ENCODE measurements at places on chromosomes 12 and 14. TPM values are rescaled to one million over a fixed set of nuclear protein-coding genes. Genes with fewer than 3 reads are reported as not detected.

- H3K36me3 ChIP-seq = no peaks in the 10 kb centered on the region
- DNase-seq = no peak
- H3K27ac ChIP-seq = no peak overlapping the region
- no peak overlapping the region for H3K4me3 ChIP-seq
- H3K4me1 ChIP-seq = peaks cover 9% of the 10 kb centered on the region
- no peaks in the 10 kb centered on the region for H3K27me3 ChIP-seq
Measured at GRCh38 chr14:24325041-24325530, 9.8 kb downstream of the ADCY4 start.

GRCh38 chr14:46063872-46064271, 587.7 kb downstream of the RPL10L start:
- no peaks in the 10 kb centered on the region for H3K4me1 ChIP-seq
- H3K36me3 ChIP-seq = no peaks in the 10 kb centered on the region
- H3K27me3 ChIP-seq = no peaks in the 10 kb centered on the region
- no peak for DNase-seq
- no peak overlapping the region for H3K27ac ChIP-seq

- no peaks in the 10 kb centered on the region for H3K36me3 ChIP-seq
- no peaks in the 10 kb centered on the region for H3K27me3 ChIP-seq
- no peak overlapping the region for H3K27ac ChIP-seq
- H3K4me3 ChIP-seq = no peak overlapping the region
- no peak for DNase-seq
Measured at GRCh38 chr14:104923640-104924420, 849 bp upstream of the PLD4 start.

- no peak overlapping the region for H3K4me3 ChIP-seq
- H3K27me3 ChIP-seq = no peaks in the 10 kb centered on the region
- DNase-seq = no peak
- no peak overlapping the region for H3K27ac ChIP-seq
- no peaks in the 10 kb centered on the region for H3K4me1 ChIP-seq
Measured at GRCh38 chr12:76669981-76670380, 93.9 kb upstream of the ZDHHC17 start.

DNA sequence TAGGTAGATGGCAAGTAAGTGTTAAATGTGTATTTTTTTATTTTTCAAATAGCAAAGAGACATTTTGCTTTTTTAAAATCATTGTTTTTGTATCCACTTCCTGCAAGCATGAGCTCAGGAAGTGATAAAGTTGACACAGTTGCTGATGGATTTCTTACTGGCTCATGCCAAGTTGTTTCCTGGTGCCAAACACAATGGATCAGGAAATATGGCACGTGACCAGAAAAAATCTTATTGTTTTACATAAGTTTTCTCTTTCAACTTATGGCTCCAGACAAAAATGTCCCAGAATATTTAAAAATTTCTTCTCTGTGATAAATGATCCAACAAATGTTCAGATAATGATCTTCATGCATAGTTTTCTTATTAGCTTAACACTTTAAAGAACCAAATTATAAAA, 1279.1 kb upstream of the FLRT2 start:
- H3K27ac ChIP-seq = no peak overlapping the region
- no peak overlapping the region for H3K4me3 ChIP-seq
- no peaks in the 10 kb centered on the region for H3K36me3 ChIP-seq
- H3K27me3 ChIP-seq = no peaks in the 10 kb centered on the region

Gene CPNE6
- total RNA-seq = 0.33 TPM

Gene TMEM117
- 11.2 TPM for total RNA-seq

DNA sequence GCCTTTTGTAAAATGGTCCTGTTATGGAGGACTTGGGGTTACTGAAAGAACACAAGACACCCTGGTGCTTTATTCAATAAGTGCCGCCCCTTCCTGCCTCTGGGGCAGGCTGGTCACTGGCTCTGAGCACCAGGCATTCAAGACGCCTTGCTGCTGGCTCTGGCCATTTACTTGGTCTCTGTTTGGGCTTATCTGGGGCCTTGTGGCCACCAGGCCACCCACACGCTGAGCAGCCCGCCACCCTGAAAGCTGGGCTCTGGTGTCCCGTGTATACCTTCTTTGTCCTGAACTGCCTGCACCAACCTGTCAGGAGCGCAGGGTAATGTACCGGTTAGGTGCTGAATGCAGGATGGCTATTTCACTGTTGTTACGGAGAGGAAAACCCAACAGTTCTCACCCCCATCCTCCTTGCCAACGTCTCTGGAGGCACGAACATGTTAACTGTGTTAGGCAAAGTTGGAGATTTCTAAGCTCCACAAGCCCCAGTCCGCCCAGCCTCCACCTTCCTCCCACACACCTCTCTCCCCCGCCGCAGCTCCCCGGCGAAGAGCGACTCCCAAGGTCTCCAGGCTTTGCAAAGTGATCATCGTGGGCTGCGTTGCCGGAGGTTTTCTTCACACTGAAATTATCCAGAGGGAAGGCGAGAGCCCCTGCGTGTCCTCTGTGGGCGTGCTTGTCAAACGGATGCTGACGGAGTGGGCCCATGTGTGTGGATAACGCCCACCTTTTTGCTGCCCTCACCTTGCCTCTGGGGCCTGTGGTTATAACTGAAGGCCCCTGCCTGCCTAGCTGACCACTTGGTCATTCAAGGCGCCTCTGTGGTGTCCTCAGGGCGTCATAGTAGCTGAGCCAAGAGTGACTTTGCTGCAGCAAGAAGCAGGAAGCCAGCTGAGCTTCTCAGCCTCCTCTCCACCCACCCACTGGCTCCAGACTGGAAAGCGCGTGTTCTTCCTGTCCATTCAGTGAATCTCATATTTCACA, 18.8 kb upstream of the BEGAIN start:
- no peak for DNase-seq
- no peaks in the 10 kb centered on the region for H3K4me1 ChIP-seq
- no peaks in the 10 kb centered on the region for H3K27me3 ChIP-seq
- no peaks in the 10 kb centered on the region for H3K36me3 ChIP-seq

DNA sequence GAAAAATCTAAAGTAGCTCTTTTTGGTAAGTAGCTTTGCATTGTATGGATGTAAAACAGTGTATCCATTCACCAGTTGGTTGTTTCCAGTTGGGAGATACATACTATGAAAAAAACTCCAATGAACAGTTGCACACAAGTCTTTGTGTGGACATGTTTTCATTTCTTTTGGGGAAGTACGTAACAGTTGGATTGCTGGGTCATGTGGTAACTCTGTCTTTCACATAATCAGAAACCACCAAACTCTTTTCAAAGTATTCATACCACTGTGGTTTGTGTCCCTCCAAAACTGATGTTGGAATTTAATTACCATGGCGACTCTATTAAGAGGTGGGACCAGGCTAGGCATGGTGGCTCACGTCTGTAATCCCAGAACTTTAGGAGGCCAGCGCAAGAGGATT, 58.9 kb upstream of the RESF1 start:
- H3K4me3 ChIP-seq = no peak overlapping the region
- no peaks in the 10 kb centered on the region for H3K27me3 ChIP-seq
- H3K36me3 ChIP-seq = no peaks in the 10 kb centered on the region
- no peak for DNase-seq
- H3K27ac ChIP-seq = no peak overlapping the region

GRCh38 chr14:61219256-61219655, 61.9 kb downstream of the TMEM30B start:
- H3K4me1 ChIP-seq = no peaks in the 10 kb centered on the region
- H3K4me3 ChIP-seq = no peak overlapping the region
- no peaks in the 10 kb centered on the region for H3K36me3 ChIP-seq
- no peak overlapping the region for H3K27ac ChIP-seq

DNA sequence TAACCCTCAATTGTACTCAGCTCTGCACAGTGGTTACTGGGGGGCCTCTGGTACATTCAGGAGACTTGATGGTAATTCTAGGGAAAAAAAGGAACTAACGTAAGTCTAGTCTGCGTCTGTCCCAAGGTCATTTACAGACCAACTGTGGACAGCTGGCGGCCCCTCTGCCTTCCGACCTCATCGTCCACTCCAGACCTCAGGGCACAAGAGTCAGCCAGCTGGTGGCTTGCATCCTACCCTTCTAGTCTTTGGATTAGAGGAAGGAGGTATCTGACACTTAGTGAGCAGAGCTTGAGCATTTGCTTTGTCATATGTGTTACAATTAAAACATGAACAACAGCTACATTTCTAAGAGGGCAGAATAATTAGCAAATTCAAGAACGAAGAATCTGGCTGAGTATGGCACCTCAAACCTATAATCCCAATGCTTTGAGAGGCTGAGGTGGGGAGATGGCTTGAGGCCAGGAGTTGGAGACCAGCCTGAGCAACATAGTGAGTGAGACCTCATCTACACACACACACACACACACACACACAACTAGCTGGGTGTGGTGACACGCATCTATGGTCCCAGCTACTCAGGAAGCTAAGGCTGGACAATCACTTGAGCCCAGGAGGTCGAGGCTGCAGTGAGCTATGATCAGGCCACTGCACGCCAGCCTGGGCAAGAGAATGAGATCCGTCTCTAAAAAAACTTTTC, 36.5 kb downstream of the SSH1 start:
- no peak for DNase-seq
- H3K36me3 ChIP-seq = peaks cover 4% of the 10 kb centered on the region
- no peak overlapping the region for H3K4me3 ChIP-seq
- H3K4me1 ChIP-seq = peaks cover 71% of the 10 kb centered on the region
- peak overlapping the region; percentile 12 for H3K27ac ChIP-seq

DNA sequence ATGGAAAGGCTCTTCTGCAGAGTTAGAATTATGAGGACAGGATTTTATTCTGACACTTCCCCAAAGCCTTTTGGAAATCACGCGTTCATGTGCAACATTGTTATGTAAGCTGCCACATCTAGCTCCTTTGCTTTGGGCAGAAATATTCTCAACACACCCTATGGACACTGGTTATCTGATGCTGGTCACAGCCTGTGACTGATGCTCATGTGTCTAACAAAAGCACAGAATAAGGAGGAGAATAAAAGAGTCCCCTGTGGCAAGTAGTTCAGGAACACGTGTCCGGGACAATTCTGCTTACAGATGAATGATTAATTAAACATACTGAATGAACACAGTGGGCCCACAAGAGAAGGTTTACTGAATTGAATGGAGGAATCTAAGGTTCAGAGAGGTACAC, 22.1 kb downstream of the FOXN3 start:
- no peaks in the 10 kb centered on the region for H3K36me3 ChIP-seq
- no peaks in the 10 kb centered on the region for H3K27me3 ChIP-seq
- H3K4me3 ChIP-seq = no peak overlapping the region
- H3K27ac ChIP-seq = peak overlapping the region; percentile 32

DNA sequence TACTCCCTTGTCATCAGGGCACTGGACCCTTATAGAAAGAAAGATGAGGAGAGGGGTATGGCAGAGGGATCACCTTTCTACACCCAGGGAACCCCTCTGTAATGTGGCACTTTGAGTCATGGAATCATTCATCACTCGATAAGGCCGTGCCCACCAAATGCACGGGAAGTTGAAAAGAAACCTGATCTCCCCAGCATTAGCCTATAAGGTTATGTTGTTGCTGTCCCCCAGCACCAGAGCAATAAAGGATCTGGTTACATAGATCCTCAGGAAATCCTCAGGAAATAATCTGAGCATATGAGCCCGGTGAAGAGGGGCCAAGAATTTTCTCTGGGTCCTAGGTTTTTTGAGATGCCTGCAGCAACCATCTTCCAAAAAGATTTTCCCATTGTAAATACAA, 148.8 kb upstream of the CRY1 start:
- H3K27ac ChIP-seq = no peak overlapping the region
- H3K27me3 ChIP-seq = peaks cover 32% of the 10 kb centered on the region
- H3K4me1 ChIP-seq = no peaks in the 10 kb centered on the region
- no peak for DNase-seq

Gene TC2N
- 17.8 TPM for total RNA-seq

Gene C1S
- total RNA-seq = 454 TPM

DNA sequence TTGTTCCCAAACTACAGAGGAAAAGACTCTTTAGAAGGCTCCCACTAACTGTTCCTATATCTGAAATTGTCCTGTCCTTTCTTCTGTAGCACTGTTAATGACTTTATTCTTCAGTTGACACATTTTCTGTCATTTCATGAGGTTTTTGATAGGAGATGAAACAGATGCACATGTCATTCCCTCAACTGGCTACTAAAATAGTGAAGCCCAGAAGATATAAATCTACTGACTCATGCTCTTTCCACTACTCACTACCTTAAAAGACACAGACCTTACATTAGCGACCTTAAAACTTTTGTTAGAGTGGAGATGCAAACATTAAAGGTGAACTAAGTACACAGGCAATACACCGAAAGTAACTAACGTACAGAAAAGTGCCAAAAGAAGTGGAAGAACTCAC, 59.5 kb upstream of the ANKS1B start:
- no peak overlapping the region for H3K27ac ChIP-seq
- no peak for DNase-seq
- no peak overlapping the region for H3K4me3 ChIP-seq
- peaks cover 61% of the 10 kb centered on the region for H3K36me3 ChIP-seq
- H3K27me3 ChIP-seq = no peaks in the 10 kb centered on the region

DNA sequence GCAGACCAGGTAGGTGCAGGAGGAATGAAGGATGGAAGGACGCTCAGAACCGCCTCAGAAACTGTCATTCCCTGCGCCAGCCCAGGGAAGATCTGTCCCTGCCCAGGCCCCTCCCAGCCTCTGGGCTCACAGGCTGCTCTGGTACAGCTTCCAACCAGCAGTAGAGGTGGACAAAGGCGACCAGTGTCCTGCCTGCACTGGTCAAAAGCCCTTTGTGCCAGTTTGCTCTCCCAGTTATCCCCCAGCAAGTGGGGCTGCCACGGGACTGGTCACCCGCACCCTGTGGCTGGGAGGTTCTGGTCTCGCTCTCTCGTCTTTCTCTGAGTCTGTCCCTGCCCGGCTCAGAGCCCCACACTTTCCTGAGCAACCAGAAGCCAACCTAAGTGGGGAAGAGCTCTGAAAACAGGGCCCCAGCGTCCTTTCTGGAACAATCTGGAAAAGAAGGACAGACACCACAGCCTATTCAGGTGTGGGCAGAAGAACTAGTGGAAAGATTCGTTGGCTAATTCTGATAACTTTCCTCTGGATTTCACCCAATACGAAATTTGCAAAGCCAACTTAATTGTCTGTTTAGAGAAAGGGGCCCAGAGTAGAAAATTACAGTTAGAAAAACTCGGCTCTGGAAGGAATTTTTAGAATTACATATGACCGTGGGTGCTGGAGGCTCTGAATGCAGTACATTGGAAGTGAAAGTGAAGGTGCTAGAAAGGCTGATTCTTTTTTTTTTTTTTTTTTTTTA, 21.7 kb downstream of the SNRNP35 start:
- no peak for DNase-seq
- no peak overlapping the region for H3K4me3 ChIP-seq
- H3K27ac ChIP-seq = peak overlapping the region; percentile 24
- peaks cover 60% of the 10 kb centered on the region for H3K36me3 ChIP-seq
- peaks cover 23% of the 10 kb centered on the region for H3K4me1 ChIP-seq
- no peaks in the 10 kb centered on the region for H3K27me3 ChIP-seq

GRCh38 chr14:103730490-103731035, 15.0 kb downstream of the ZFYVE21 start:
- H3K4me3 ChIP-seq = no peak overlapping the region
- H3K27me3 ChIP-seq = no peaks in the 10 kb centered on the region
- H3K4me1 ChIP-seq = peaks cover 22% of the 10 kb centered on the region
- H3K27ac ChIP-seq = peak overlapping the region; percentile 43

GRCh38 chr14:71206766-71207371, 299.6 kb downstream of the PCNX1 start:
- H3K27ac ChIP-seq = no peak overlapping the region
- H3K36me3 ChIP-seq = no peaks in the 10 kb centered on the region
- DNase-seq = no peak
- H3K4me3 ChIP-seq = no peak overlapping the region

- H3K4me3 ChIP-seq = no peak overlapping the region
- H3K27me3 ChIP-seq = no peaks in the 10 kb centered on the region
- H3K4me1 ChIP-seq = peaks cover 27% of the 10 kb centered on the region
- no peaks in the 10 kb centered on the region for H3K36me3 ChIP-seq
- peak overlapping the region; percentile 31 for H3K27ac ChIP-seq
- no peak for DNase-seq
Measured at GRCh38 chr12:125890366-125890905, 825.2 kb downstream of the AACS start.

Measured in esophagus muscularis mucosa (tissue), 4 donors.